ENCODE measurements at places on chromosomes 1 and 21. TPM values are rescaled to one million over a fixed set of nuclear protein-coding genes. Genes with fewer than 3 reads are reported as not detected.

GRCh38 chr1:217622042-217622441 is 8.8 kb downstream of the GPATCH2 start:
- H3K4me1 ChIP-seq: peaks cover 15% of the 10 kb centered on the region
- no peak for DNase-seq
- peaks cover 20% of the 10 kb centered on the region for H3K36me3 ChIP-seq
- H3K27ac ChIP-seq: no peak overlapping the region
- H3K27me3 ChIP-seq: no peaks in the 10 kb centered on the region

- H3K27me3 ChIP-seq: no peaks in the 10 kb centered on the region
- no peak overlapping the region for H3K4me3 ChIP-seq
- no peak for DNase-seq
- no peak overlapping the region for H3K27ac ChIP-seq
Measured at GRCh38 chr1:172999349-172999748, 51.4 kb downstream of the TNFSF18 start.

DNA sequence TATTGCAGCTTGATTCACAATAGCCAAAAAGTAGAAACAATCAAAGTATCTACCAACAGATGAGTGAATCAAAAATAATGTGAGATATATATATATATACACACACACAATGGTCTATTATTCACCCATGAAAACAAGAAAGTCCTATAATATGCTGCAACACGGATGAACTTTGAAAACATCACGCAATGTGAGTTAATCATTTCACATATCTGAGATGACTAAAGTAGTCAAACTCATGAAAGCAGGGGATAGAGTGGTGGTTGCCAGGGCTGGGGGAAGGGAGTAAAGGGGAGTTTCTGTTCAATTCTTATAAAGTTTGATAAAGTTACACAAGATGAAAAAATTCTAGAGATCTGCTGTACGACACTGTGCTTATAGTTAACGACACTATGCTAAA is 1234.8 kb downstream of the MRPL39 start:
- no peaks in the 10 kb centered on the region for H3K27me3 ChIP-seq
- H3K27ac ChIP-seq: no peak overlapping the region
- no peaks in the 10 kb centered on the region for H3K36me3 ChIP-seq
- H3K4me3 ChIP-seq: no peak overlapping the region
- DNase-seq: no peak
- no peaks in the 10 kb centered on the region for H3K4me1 ChIP-seq

The HRNR gene
- not detected for total RNA-seq

DNA sequence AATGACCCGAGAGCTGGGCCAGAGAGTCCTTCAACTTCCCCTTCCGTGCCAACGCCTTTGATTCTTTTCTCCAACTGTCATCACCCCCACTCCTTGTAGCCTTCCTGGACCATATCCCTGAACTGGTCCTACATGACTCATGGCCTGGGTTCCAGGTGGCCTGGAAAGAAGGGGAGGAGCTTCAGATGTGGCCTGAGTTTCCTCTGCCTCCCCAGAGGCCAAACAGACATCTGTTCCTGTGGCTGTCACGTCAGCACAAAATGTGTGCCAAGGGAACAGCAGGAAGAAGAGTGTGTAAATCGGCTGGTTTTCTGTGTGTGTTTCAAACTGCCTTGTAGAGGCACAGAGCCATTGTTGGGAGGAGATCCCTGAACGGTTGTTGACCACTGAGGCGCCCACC is 24.9 kb upstream of the KIRREL1 start:
- peaks cover 8% of the 10 kb centered on the region for H3K27me3 ChIP-seq
- DNase-seq: no peak
- H3K4me3 ChIP-seq: no peak overlapping the region
- H3K36me3 ChIP-seq: no peaks in the 10 kb centered on the region
- H3K4me1 ChIP-seq: no peaks in the 10 kb centered on the region

Measured in activated CD8-positive, alpha-beta T cell treated with anti-CD3 and anti-CD28 coated beads, Interleukin-2, amount 10 ng/mL, durations not matched to agents 7 days and 5 days (primary cell).